ENCODE measurements at places on chromosomes 11 and 22.

GRCh38 chr11:15815246-15816195 lies 540.8 kb downstream of the SOX6 start:
- no peak for DNase-seq

GRCh38 chr11:128691802-128692752 lies 1.8 kb upstream of the FLI1 start:
- DNase-seq = no peak

GRCh38 chr11:108807262-108807661 lies 142.4 kb downstream of the DDX10 start:
- no peak for DNase-seq

- no peak for DNase-seq
These were observed 23.5 kb upstream of the THY1 start for GRCh38 chr11:119446434-119446833.

DNA sequence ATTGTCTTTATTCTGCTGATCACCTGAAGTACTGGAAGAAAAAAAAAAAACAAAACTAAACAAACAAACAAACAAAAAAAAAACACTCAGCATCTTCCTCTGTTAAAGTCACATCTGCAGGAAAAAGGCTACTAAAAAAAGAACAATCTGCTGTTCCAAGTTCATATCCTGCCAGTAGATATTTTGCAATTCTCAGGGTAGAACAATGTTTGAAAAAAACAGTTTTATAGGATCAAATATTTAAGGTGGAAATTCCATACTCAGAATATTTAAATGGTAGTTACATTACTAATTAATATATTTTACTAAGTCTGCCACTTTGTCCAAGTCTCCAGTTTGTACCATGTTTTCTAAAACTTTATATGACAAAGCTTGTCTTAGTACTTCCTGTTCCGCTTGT lies 175.2 kb downstream of the SBF2 start:
- DNase-seq = no peak

GRCh38 chr11:19977941-19978340 lies 182.3 kb downstream of the DBX1 start:
- DNase-seq = no peak

- DNase-seq = no peak
These were observed 48.2 kb upstream of the MTMR2 start for GRCh38 chr11:95972060-95972459.
